Stimulated activated CD8-positive, alpha-beta memory T cell treated with anti-CD3 and anti-CD28 coated beads, Interleukin-7, amount 100 ng/mL, for 1 hour (primary cell): ENCODE measurements at places on chromosomes 11 and 22.

- DNase-seq: no peak
These were observed 3.0 kb downstream of the TRIM29 start for GRCh38 chr11:120134931-120135228.

- no peak for DNase-seq
These were observed 822 bp downstream of the MARK2 start for GRCh38 chr11:63839508-63840355.

DNA sequence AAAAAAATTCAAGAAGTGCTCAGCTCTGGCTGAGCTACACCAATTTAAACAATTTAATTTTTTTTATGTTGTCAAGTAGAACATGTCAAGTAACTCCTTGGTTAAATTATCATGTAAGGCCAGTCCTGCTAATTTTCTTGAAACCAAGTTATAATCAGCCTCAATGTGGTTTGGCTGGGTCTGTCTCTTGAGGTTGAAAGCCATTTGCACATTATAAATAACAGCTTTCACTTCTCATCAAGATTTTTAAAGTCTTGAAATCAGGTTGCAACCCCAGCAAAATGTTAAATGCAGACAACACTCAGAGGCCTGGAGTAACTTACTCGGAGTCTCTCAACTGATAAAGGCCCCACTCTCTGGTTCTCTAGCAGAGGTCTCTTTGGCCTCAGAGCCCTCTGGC lies 324.4 kb downstream of the BRD1 start:
- DNase-seq: no peak

- DNase-seq: no peak
These were observed 61.8 kb upstream of the POU2AF2 start for GRCh38 chr11:111183706-111184105.

DNA sequence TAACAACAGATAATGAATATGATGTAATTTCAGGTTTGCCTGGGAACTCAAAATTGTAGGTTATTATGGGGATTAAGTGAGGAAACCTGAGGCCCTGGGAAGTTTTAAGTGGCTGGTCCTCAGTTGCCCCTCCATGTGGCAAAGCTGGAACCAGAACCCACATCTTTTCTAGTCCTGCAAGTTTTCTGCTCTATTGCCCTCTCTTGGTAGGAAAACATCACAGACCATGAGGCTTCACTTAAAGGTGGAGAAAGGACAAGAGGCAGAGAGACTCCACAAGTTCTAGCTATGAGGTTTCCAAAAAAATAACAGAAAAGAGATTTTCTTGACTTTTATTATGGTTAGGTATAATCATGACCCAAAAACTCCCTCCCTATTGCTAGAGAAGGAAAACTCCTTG lies 115.5 kb upstream of the DDI1 start:
- no peak for DNase-seq

DNA sequence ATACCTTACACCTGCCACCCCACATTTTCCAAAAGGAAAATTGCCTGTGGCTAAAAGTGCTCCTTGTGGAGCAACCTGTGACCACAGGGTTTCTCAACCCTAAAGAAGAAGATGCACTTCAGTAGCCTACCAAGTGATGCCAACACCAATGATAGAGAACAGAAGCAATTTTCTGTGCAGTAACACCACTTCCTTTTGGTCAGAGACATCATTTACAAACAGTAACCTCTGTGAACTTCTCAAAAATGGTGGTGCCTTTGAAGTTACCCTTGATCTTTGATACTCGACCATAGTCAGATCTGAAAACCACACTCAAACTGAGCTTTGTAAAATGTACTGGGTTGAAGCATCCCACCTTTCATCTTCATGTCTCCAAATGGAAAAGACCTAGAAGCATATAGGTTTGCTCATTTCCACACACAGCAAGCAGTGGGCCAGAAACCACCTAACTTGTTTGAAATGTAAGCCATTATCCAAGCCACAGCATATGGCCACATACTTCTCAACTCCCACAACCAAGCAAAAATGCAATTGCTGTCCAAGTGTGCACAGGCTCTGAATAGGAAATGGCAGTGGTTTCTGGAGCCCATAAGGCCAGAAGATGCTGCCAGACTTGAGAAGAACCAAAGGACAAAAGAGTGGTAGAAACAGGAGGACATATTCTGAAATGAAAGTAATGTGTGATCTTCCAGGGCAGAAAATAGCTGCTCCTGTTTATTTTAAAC lies 24.3 kb downstream of the MPPED2 start:
- no peak for DNase-seq

GRCh38 chr11:4578624-4579023 lies 2.9 kb upstream of the OR52I2 start:
- no peak for DNase-seq

GRCh38 chr11:2789791-2790567 lies 90.2 kb upstream of the KCNQ1OT1 start:
- DNase-seq: no peak
